ENCODE measurements at places on chromosomes 3 and 15.

- DNase-seq: no peak
Observed at GRCh38 chr15:84734794-84735479, 13.5 kb upstream of the ZNF592 start.

GRCh38 chr3:138493804-138494606 is 59.6 kb downstream of the ESYT3 start:
- DNase-seq: no peak

DNA sequence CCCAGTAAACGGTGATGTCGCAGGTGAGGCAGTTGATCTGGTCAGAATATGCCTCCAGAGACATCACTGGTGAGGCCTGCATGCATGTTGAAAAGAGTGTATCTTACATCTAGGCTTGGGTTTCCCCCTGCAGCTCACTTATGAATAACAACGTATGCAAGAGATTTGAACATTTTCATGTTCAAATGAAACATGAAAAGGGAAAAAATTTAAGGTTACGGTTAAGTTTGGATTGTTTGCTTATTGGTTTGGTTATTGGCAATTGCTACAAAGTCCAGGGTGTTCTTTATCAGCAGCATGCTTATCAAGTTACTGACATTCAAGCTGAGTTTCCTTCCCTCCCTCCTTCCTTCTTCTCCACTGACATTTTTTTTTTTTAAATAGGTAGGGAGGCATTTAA is 123.2 kb downstream of the IGF1R start:
- DNase-seq: no peak

DNA sequence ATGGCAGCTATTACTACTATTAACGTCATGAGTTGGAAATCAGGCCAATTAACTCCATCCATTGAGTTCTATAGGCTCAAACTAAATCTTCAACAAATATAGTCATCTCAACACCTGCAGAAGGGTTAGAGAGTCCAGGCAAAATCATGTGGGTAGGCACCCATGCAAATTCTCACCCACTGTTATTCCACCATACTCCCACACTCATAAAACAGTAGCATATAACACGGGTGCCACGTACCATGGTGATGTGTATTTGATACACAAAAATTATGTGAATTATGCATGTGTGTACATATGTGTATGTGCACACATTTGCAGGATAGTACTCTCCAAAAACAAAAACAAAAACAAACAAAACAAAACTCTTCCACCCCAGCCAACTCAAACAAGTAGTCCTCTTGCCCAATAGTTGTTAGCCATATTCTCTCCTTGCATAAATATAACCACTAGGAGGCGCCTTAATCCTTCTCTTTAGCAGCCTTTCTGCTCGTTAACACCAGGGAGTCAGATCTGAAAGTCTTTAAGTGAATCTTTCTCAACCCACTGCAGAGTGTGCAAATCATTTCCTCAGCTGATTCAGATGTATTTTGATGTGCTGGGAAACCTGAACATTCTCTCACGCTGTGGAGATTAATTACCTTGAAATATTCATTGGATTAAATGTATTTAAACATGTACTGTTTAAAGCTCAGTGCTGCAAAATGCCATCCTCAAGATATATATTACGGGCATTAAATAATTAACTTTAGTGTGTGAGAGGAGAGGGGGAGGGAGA is 38.0 kb upstream of the COPB2 start:
- peak; percentile 40 for DNase-seq

- no peak for DNase-seq
Observed at GRCh38 chr3:109131276-109131675, 5.2 kb upstream of the C3orf85 start.

- DNase-seq: no peak
Observed at GRCh38 chr3:193768070-193768394, 175.0 kb downstream of the OPA1 start.

DNA sequence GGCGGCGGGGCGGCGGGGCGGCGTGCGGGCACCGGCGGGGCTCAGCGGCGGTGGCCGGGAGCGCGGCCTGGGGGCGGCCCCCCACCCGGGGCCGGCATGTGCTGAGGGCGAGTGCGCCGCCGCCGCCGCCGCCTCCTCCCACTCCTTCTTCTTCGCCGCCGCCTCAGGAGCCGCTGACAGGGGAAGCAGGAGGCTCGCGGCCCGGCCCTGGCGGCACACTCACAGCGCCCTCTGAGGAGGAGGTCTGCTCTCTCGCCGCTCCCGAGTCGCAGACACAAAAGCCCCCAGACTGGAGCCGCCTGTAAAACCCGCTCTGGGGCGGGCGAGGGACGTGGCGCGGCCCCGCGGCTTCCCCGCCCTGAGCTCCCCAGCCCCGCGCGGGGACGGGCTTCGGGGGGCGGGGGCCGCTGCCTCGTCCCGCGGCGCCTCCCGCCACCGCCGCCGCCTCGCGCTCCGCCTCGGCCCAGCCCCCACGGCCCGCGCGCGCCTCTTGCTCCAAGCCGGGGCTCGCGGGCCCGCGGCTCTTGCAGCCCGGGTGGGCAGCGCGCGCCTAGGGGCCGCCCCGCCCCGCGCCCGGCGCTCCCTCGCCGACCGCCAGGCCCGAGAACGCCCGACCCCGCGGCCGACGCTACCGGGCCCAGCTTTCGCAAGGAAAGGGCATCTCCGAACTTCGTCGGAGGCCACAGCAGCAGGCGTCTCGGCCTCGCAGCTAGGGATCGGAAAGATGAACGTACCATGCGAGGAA is at the start of gene PYGO1:
Gene PYGO1 (minus strand): TSS at position 276 of the 745 bp plus-strand sequence. CDS start 462 bp downstream, outside the sequence.
- DNase-seq: no peak

GRCh38 chr3:161050935-161051334 is 54.2 kb downstream of the B3GALNT1 start:
- DNase-seq: no peak

DNA sequence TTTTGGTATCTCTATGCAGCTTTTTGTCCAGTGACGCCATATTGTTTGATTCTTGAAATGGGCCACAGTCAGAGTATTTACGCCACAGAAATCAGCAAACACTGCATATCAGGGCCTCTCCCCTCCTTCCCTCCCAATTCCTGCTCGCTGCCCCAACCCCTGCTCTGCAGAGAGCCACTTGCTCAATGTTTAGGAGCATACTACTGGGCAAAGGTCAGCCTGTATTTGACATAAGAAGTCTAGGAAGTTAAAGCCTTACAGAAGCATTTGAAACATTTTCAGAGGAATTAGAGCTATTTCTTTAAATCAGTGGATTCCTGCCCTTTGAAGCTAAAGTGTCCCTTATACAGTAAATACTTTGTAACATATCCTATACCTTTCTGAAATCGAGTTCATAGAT is 17.4 kb upstream of the RARB start:
- DNase-seq: no peak

- no peak for DNase-seq
Observed at GRCh38 chr3:184466413-184466960, 86.6 kb downstream of the CHRD start.

DNA sequence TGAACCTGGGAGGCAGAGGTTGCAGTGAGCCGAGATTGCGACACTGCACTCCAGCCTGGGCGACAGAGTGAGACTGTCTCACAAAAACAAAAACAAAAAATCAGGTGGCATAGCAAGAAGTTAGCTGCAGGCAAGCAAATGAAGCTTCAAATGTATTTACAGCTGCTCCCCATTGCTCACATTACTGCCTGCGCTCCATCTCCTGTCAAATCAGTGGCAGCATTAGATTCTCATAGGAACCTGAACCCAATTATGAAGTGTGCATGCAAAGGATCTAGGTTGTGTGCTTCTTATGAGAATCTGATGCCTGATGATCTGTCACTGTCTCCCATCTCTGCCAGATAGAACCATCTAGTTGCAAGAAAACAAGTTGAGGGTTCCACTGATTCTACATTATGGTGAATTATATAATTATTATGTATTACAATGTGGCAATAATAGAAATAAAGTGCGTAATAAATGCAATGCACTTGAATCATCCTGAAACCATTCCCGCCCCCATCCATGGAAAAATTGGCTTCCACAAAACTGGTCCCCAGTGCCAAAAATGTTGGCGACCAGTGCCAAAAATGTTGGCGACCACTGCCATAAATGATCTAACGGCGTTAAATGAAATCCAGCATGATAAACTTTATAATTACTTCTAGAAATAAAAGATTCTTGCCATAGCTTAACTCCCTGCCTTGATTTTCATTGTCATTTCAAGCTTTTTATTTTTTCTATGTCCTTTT is 616.7 kb upstream of the NAALADL2 start:
- no peak for DNase-seq

DNA sequence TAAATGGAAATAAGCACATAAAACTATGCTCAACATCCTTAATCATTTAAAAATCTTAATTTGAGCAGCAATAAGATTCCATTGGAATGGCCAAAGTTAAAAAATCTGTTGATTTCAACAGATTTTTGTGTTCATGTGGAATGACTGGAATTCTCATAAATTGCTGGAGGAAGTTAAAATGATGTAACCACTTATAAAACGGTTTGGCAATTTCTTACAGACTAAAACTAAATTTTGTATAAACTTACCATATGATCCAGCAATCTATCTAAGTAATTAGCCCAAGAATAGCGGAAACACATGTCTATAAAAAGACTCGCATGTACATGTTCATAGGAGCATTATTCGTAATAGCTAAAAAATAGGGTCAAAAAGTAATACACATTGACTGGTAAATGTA is 1713.6 kb downstream of the SI start:
- DNase-seq: no peak

- DNase-seq: no peak
Observed at GRCh38 chr3:50299929-50300680, 900 bp upstream of the HYAL3 start.

GRCh38 chr3:38129058-38129457 is 7.9 kb downstream of the ACAA1 start:
- no peak for DNase-seq

DNA sequence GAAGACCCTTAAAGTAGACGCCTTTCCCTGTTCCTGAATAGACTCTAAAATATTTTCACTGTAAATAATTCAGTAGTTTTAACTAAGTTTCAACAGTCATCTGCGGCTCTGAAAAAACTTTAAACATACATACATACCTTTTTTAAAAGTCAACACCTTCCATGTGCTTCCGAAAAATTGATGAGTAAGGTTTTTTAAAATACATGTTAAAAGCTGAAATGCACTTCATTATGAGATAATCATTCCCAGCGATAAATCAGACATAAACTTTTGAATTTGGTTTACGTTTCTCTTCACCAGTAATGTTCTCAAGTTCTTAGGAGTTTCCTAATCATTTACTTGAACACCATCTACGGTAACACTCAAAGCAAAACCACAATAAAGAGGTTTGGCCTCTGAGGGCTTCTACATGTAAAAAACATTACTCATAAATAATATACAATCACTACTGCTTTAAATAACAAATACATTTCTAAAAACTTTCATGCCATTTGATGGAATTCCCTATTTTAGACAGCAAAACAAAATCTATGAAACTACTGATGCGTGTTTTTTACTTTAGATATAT is 403.5 kb downstream of the SHQ1 start:
- DNase-seq: no peak

DNA sequence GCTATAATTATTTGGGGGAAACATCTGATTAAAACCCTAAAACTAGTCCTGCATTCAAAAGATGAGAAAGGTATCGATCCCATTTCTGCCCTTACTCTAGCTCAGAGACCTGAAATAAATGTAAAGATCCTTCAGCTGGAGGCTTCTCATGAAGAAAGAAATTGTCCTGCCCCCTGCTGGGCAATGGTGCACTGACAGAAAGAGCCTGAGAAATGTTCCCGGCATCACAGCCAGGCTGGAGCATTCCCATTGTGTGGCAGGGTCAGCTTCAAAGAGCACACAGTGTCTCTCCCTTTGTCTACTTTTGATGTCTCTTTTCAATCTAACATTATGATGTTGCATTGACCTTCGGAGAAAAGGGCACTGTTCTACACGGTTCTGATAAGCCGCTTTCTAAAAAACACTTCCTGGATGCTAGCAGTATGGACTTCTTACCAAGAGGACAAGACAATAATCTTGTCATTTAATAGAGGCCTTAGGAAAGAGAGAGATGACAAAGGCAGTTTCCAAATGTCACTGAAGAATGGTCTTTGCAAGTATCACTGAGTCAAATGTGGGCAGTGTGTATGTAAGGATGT is 287.5 kb downstream of the MAGI1 start:
- DNase-seq: no peak

- no peak for DNase-seq
Observed at GRCh38 chr3:56916716-56917360, 115.1 kb upstream of the ARHGEF3 start.

- DNase-seq: no peak
Observed at GRCh38 chr3:155442072-155442471, 148.6 kb upstream of the STRIT1 start.

GRCh38 chr3:181956122-181956521 is 244.4 kb downstream of the SOX2 start:
- DNase-seq: no peak

DNA sequence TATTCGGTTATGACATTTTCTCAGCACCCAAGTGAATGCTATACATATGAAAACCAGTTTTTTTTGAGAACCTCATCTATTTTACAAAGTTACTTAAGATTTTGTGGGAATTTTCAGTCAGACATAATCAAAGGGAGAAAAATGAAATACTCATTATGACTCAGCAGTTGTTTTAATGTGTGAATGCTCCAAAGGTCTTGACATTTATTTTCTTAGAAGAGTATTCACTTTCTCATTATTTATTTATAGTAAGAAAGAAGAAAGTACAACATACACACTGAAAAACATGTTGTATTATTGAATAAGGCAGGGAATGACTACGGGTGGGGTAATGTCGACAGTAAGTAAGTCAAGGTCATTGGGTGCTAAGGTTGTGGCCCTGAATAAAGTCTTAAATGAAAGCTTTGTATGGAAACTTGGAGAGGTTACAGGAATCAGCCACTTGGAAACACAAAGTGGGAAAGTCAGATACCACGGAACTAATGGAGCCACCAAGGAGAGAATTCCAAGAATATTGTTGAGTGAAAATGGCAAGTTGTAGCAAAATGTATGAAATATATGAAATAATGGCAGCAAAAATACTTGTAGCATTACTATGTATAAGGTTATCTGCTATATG is 844.5 kb downstream of the TBL1XR1 start:
- DNase-seq: no peak

Measured in HS-27A (cell line).